ENCODE measurements at places on chromosomes 5 and 9. TPM values are rescaled to one million over a fixed set of nuclear protein-coding genes. Genes with fewer than 3 reads are reported as not detected.

The HTR1A gene
- total RNA-seq: not detected

The BTNL3 gene
- not detected for total RNA-seq

DNA sequence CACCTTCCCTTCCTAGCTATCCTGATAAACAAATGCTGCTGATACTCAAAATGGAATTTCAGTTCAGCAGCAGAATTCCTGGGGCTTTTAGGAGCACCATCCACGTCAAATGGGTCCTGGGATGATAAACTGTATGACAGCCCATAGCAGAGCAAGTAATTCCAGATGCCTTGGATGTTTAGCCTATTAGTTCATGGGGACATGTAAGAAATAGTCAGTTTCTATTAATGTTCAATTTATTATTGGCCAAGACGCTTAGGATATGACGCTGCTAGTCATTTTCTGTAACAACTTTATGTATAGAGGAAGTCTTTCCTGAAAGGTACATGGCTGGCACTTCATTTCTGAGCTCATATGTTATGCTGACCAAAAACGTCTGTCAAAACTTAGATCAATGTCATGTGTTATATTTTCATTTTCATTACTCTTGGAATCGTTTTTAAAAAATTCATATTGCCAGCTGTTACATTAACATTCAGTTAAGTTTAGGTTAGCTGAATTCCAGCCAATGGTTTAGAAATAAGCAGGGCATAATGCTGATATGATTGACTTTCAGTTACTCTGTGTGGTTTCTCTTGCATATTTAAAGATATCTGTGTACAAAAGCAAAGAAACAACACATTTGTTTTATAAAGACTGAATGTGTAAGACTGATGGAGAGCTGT, 243.8 kb downstream of the CSNK1G3 start:
- no peak for DNase-seq

DNA sequence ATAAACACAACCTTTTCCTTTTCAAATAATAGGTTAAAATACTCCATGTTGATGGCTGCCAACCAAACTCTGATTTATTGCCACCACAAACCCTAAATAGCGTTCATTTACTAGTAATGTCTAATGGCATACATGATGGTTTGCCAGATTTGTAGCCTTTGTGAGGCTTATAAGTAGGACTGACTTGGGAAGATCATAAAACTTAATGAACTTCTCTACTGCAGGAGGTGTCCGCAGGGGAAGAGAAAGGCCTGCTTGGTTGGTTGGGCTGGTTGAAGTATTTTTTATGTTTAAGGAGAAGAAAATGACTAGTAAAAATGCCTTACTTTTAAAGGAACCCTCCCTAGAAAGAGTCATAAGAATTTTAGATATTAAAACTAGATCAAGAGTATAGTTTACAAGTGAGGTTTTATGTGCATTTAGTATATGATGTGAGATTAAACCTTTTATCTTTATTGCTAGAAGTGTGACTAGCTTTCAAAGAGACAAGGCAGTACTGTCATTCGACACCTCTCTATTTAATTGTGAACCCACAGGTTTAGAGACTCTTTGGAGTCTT, 5.0 kb downstream of the PBX3 start:
- DNase-seq: no peak

GRCh38 chr9:133727876-133728441, 10.2 kb downstream of the SARDH start:
- DNase-seq: peak; percentile 33
